ENCODE measurements at places on chromosomes 4 and X. TPM values are rescaled to one million over a fixed set of nuclear protein-coding genes. Genes with fewer than 3 reads are reported as not detected.

DNA sequence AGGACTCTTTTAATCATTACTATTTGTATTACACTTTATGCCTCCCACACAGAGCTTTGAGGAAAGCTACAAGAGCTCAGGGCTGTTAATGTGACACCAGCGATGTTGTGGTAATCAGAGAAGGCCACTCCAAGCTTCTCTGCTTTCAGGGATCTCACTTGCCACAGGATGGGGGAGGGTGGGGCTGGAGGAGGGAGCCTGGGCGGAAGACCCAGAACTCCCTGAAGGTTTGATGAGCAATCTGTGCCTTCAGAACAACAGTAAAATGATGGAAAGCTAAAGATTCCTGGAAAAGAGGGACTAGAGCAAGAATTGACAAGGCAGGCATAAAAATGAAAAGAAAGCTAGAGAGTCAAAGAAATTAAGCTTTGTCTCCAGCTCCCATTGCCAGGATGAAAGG lies 75.6 kb downstream of the MAML3 start:
- no peak for DNase-seq

DNA sequence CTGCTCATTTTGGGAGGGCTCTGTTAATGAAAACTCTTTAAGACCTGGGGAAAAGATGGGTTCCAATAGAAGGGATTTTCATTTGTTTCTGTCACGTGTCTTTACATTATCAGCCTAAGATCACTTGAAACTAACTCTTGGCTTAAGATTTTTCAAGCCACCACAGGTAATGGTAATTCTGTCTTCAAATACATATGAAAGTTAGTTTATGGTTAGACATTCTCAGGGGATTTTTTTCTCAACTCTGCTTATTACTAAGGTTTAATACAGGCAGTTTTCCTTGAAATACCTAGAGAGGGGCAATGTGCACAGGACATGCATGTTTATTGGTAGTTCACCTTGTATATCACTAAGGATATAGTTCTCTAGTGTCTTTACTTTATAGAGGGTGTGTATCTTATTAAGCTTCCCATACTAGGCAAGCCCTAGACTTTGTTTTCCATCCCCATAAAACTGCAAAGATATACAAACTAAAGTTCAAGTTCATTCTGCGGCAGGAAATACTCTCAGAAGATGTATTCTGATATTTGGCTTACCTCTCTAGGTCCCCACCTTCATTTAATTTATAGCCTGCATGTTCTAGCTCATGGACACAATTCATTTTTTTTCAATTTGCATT lies 38.2 kb upstream of the MYOZ2 start:
- no peak for DNase-seq

DNA sequence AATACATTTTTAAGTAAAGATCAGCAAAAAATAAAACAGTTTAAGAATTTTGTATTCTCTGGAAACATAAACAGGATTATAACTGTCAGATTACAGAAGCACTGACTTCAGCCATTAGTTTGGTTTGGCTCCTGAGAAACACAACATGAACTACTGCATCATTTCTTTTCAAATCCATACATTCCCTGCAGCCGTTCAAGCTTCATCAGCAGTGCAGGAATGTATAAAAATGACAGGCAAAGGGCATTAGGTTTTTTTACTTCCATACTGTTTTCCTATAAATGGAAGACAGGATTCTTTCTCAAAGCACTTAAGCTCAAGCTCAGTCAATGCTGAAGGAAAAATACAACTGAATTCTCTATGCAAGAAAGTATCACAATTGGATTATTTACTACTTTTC lies 4.2 kb upstream of the MAB21L2 start:
- DNase-seq = no peak

The XAGE1B gene
- not detected for total RNA-seq

All from ascending aorta (tissue), 2 donors.